ENCODE measurements at places on chromosomes 1 and 21.

DNA sequence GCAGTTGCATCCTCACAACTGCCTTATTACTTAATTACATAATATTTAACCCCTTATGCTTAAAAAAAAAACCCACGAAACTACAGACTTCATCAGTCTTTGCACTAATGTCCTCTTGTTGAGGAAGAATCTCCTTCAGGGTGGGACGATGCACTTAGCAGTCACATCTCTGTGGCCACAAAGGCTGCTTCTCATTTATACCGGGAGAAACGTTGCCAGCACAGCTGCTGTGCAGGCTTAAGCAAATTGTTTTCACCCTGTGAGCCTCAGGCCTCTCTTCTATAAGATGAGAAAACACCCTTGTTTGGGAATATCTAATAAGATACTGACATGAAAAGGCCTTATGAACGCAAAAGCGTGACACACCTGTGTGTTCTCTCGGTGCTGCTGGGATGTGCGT lies 2.9 kb upstream of the OBSCN start:
- no peak for DNase-seq

- DNase-seq: no peak
These were observed 62.5 kb upstream of the TNFSF4 start for GRCh38 chr1:173269490-173270230.

DNA sequence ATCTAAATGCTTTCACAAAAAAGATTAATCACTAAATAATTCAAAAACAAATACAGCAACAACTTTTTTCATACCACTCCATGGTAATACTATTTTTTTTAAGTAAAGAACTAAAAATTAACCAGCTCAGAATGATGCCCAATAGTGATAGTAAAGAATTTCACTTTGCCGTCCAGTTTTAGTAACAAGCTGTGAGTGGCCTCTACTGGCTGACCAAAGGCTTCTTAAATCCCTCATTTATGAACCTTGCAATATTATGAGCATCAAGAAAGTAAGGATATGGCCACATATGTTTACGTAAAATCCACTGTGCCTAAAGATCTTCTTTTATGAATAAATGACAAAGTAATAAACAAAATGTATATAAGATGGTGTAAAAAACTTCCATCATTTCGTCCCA lies 108.6 kb downstream of the GPATCH2 start:
- DNase-seq: no peak

GRCh38 chr1:208748387-208749165 lies 504.4 kb upstream of the PLXNA2 start:
- DNase-seq: no peak

DNA sequence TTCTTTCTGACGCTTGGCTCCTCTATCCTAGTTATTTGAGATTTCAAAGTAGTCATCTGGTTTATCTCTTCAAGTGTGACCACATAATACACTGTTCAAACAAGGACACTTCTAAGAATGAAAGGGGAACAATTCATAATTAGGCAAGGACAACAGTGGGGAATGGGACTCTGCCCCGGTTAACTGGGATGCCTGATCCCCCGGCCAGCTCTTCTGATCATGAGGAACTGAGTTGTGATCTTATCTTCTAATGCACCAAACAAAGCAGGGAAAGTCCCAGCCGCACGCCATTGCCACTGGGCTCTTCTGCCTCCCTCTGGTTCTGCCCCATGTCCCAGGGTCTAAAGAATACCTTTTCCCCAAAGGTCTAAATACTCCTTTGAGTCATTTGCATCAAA lies 158.2 kb upstream of the IRF2BP2 start:
- DNase-seq: no peak

DNA sequence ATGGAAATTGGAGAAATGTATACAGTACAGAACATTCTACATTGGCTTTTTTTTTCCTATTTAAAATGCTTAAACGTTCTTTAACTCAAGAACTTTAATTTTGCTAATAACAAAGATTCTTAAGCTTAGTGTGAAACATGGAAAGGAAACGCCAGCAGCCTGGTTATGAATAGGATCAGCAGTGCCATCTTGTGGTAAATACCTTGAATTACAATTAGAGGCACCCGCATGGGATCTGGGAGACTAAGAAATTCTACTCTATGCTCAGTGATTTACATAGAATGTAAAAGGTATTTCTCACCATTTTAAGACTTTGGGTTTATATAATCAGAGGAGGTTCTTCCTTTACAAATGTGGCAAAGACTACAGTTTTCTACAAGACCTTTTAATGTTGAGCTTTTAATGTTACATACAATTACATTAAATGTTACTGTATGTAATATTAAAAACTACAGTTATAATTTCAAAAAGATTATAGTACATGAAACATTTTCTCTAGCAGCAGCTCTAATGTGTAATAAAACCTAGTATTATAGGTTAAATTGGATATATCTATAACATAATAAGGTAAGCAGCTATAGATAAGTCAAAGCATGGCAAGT lies 32.1 kb upstream of the APOBEC4 start:
- DNase-seq: no peak

GRCh38 chr1:82032068-82032467 lies 231.3 kb downstream of the ADGRL2 start:
- DNase-seq: no peak

- DNase-seq: no peak
These were observed 119.3 kb downstream of the RERE start for GRCh38 chr1:8698012-8698630.

GRCh38 chr1:63322114-63322943 lies at the start of gene FOXD3:
FOXD3 (plus strand) TSS chr1:63322567; CDS start chr1:63323059, 492 bp downstream.
- DNase-seq: no peak

GRCh38 chr1:178724376-178724727 lies 692 bp upstream of the RALGPS2 start:
- no peak for DNase-seq

- DNase-seq: no peak
These were observed 19.0 kb upstream of the SUMO3 start for GRCh38 chr21:44836666-44837471.

DNA sequence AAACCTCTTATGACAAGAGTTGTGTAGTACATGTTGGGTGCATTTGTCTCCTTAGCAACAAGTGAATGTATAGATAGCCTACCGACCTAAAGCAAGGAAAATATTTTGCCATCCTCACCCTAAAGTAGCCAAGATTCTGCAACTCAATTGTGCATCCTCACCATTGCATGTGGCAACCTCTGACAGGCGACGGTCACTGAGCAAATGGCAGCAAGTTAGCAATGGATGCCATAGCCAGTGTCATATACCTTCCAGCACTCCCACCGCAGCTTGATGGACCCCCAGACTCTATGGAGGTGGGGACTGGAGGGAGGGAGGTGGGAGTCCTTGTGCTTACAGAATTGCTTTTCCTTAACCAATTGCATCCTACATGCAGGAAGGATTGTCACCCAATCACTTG lies 17.0 kb downstream of the PROX1 start:
- no peak for DNase-seq

GRCh38 chr1:51853360-51853759 lies 25.2 kb downstream of the NRDC start:
- DNase-seq: no peak

DNA sequence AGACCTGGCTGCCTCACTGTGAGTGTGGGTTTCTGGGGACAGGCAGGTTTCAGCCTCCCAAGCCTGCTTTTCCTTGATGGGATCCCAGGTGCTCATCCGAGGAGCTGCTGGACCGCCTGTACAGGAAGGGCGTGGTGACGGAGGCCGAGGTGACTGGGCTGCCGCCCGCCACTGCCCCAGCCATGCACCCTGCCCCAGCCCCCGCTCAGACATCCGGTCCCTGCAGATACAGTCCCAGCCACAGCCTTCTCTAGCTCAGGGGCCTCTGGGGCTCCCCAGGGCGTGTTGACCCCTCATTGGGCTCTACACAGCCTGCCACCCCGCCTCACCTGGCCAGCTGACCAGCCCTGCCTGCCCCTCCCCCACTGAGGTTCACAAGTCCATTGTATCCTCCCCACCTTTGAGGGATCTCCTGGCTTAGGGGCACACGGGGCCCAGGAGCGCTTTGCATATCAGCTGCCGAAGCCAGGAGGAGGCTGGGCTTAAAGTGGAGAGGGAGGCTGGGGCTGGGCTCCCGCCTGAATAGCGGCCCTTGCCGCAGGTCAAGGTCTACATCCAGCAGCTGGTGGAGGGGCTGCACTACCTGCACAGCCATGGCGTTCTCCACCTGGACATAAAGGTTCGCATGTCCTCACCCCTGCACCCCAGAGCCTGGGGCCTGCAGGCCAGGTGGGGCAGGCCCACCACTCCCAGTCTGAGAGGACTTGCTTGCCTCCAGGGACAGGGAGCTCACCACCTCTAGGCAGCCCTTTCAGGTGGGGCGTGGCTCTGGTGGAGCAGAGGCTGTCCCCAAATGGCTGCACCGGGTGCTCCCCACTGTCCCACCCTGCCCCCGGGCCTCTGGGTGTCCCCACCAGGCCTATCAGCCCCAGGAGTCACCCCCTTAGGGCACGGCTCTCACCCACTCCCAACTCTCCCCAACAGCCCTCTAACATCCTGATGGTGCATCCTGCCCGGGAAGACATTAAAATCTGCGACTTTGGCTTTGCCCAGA lies 38.5 kb downstream of the TRIM11 start:
- DNase-seq: no peak

DNA sequence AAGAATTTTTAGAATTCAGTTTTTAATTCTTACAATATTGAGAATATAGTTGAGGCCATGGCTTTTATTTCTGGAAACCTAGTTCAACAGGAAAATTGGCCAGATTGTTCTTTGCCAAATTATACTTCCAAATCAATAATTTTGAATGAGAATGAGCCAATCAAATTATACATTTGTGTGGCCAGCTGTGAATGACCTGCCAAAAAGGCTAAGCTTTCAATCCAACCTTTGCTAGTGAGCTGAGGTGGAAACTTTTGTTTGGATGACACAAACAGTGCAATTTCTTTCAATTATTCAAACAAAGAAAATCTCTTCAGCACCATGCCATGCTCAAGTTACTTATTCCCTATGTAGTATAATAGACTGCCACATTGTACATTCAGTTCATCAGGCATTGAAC lies 167.8 kb downstream of the PATJ start:
- DNase-seq: no peak

GRCh38 chr1:109634771-109635750 lies 15.4 kb downstream of the AMPD2 start:
- DNase-seq: no peak

DNA sequence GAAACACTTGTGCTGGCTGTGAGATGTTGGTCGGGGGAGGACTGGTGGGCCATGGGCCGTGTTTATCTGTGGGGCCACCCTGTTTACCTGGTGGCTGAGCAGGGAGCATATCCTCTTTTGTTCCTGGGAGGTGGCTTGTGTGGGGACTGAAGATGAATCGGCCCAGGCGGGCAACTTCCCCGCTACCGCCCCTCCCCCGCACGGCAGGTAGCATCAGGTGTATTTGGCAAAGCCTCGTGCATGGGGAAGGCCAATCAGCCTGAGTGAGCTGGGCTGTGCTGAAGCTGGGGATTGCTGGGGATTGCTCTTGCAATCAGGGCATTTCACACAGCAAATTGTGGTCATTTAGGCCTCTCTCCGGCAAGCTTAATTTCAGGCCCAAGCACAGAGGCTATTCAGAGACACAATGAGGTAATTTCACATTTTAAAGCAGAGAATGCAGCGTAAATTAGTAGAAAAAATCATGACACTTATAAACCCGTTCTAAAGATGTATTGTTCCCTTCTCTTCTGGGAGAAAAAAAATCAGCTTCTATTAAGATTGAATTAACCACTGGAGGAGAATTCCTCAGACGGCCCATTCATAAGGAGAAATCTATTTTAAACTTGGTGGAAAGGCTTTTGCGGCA lies 197.7 kb upstream of the POU3F1 start:
- DNase-seq: no peak

DNA sequence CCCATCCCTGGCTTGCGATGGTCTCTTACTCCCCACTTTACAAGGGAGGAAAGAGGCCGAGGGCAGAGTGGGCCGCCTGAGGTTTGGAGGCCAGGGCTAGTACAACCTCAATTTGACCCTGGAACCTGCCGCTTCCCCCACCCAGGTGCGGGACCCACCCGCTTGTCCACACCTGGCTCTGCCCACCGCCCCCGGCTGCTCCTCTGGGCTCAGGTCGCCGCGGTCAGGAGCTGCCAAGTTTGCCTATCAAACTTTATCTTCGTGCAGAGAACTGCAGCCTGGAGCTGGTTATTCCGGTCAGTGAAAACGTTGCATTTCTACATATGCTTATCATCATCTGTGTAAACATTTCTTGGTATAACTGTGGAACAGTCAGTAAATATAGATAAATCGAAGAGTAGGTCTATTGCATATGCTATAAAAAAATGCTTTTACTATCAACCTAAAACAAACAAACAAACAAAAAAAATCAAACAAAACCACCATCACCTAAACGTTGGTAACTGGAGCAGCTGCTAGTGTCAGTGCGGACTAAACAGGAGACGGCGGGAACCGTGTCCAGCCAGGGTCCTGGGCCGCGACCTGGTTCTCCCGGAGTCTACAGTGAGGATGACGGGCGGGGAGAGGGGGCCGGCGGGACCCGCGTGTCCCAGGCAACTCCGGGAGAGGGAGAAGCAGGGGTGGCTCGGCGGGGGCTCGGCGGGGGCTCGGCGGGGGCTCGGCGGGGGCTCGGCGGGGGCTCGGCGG lies 906 bp upstream of the ADARB1 start:
- DNase-seq: no peak

DNA sequence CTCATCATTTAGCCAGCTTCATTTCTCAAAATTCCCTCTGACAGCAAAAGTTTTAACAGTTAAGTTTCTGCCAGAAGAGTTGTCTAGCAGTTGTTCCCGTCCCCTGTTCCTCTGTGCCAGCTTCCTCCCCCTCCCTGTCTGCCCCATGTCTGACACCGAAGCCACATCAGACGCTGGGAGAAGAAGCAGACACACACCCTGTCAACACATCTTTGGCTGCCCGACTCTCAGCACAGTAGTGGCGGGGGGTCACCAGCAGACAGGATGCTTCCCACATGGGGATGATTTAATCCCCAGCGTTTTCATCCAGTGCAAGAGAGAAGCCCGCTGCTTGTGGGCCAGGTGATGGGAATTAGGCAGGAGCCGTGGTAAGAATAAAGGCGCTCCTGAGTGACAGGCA lies 379.4 kb upstream of the RUNX1 start:
- DNase-seq: peak; percentile 5

DNA sequence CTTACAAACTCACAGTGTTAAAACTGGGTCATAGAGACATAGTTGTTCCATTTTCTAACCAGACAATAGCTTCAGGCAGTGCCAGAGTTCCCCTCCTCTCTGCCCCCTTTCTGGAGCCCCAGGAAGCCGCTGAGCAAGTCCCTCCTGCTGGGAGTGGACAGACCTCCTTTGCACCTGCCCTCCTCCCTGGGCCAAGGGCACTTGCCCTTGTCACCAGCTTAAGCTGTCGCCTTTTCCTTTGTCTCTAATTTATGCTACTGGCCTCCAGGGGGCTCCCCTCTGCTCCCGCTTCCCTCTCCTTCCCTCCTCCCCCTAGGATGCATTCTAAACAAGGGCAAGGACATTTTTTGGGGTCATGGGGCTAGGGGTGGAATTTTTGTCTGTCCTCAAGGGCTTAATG lies 182.4 kb downstream of the MIS18A start:
- DNase-seq: no peak

GRCh38 chr1:168608796-168609715 lies 32.7 kb downstream of the XCL1 start:
- no peak for DNase-seq

Measured in activated T-helper 1 cell treated with Interleukin-2 at 50 U/mL for 16 hours (primary cell).